A549 treated with dexamethasone at 1 μM for 4 hours (cell line): ENCODE measurements at places on chromosomes 6 and 20. TPM values are rescaled to one million over a fixed set of nuclear protein-coding genes. Genes with fewer than 3 reads are reported as not detected.

APCDD1L gene
- 0.07 to 0.18 TPM (median 0.11 TPM) in 4 of 5 replicates, not detected in the other for total RNA-seq

GPR63 gene
- 0.30 to 0.47 TPM (median 0.36 TPM) in 5 replicates for total RNA-seq

GGT7 gene
- total RNA-seq = 5.3 to 7.8 TPM (median 6.6 TPM) in 5 replicates

GUCA1A gene
- total RNA-seq = not detected in 5 replicates

FAM209B gene
- total RNA-seq = 0.17 to 0.48 TPM (median 0.28 TPM) in 5 replicates

MYBL2 gene
- 69.4 to 92.2 TPM (median 84.8 TPM) in 5 replicates for total RNA-seq

RBM24 gene
- 5.2 to 9.3 TPM (median 6.5 TPM) in 5 replicates for total RNA-seq

FNDC1 gene
- total RNA-seq = 0.08 to 0.14 TPM (median 0.11 TPM) in 5 replicates

MEP1A gene
- not detected in 5 replicates for total RNA-seq

GMPR gene
- total RNA-seq = 3.5 to 5.4 TPM (median 4.4 TPM) in 5 replicates

GMNN gene
- 56.2 to 72.1 TPM (median 61.6 TPM) in 5 replicates for total RNA-seq

CALHM4 gene
- total RNA-seq = not detected in 5 replicates

NKX2-4 gene
- total RNA-seq = 0.03 TPM in 1 of 5 replicates, not detected in the others

MLN gene
- not detected in 5 replicates for total RNA-seq
